ENCODE measurements at places on chromosomes 2 and 18.

DNA sequence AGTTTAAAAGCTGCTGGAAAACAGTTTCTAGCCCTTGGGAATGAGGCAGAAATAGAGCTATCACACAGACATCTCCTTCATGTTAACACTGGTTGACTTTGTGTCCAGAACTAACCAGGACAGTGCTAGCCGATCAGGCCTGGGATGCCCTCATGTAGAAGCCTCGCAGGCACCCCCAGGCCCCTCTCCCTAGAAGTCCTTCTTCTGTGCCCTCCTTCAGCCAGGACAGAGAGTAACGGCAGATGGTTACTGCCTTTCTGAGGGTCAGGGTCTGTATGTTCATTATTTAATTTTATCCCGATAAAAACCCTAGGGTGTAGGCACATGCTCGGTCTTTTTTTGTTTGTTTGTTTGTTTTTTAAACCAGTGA, 10.7 kb upstream of the RPL31 start:
- DNase-seq: no peak

DNA sequence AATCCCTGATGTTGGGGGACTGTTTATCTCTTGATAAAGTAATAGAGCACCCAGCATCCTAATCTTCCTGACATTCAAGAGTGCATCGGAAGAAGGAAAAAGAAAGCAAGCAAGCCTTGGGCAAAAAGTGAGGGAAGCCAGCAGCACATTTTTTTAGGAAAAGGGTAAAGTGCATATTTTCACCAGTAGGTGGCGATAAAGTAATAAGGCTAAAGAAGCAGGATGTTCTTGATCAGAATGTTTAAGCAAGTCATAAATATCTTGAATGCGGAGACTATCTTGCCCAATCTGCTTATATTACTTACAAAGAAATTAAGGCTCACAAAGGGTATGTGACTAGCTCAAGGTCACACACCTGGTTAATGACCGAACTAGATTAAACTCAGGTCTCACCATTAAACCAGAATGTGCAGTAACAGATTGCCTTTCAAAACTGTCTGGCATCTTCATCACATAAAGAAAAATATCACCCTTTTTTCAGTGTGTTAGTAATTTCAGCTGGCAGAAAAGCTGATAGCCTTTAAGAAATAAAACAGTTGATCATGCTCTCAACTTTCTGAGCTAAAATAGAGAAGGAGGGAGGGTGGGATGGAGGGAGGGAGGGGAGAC, 83.8 kb downstream of the VIT start:
- DNase-seq: no peak

GRCh38 chr2:209917154-209917771, 85.2 kb upstream of the RPE start:
- DNase-seq: no peak

- no peak for DNase-seq
These were observed 122.1 kb downstream of the EML6 start for GRCh38 chr2:54845514-54845913.

DNA sequence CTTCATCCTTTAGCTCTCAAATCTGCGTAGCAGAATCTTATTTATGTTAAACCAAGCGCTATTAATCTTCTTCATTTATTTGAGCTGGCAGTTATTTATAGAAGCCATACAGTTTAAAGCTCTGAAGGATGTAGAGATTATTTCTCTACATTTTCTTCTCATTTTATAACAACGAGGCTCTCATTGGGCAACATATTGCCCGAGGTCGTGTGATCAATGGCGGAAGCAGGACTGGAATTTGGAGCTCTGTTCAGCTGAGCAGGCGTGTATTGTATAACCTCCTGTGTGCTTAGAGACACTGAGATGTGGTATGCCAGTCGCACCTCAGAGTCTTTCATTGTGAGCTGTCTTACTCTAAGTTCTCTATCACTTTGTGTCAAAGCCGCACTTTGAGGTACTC, 17.5 kb upstream of the DRC1 start:
- DNase-seq: no peak

- DNase-seq: no peak
These were observed 31.0 kb upstream of the TMEM17 start for GRCh38 chr2:62536873-62537547.

DNA sequence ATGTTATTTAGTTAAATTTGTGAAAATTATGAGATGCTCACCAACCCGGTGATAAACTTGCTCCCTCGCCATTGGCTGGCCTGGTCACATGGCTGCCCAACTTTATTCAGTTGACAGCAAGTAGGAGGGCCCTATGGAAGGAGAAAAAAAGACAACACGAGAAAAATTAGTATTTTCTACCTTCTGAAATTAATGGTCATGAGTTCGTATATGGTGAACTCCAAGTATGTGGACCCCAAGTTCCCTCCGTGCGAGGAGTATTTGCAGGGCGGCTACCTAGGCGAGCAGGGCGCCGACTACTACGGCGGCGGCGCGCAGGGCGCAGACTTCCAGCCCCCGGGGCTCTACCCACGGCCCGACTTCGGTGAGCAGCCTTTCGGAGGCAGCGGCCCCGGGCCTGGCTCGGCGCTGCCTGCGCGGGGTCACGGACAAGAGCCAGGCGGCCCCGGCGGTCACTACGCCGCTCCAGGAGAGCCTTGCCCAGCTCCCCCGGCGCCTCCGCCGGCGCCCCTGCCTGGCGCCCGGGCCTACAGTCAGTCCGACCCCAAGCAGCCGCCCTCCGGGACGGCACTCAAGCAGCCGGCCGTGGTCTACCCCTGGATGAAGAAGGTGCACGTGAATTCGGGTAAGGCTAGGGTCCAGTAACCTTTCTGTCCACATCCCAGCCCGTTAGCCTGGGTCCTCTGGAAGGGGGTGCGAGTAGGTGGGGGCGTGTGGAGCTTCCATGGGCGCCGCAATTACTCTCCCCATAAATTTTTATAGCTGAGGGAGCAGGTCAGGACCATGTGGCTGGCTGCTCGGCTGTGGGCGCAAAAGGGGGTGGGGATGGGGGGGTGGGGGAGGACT, at the start of gene HOXD4:
Gene HOXD4, plus strand, starts transcription at position 109 of the 846 bp plus-strand sequence. Its CDS starts 84 bp downstream, at position 193.
- no peak for DNase-seq

GRCh38 chr18:59540780-59541179, 156.4 kb downstream of the CCBE1 start:
- no peak for DNase-seq

GRCh38 chr2:232713505-232713904, 16.4 kb downstream of the GIGYF2 start:
- DNase-seq: no peak

- no peak for DNase-seq
These were observed 276.0 kb downstream of the MTX2 start for GRCh38 chr2:176544991-176545956.

DNA sequence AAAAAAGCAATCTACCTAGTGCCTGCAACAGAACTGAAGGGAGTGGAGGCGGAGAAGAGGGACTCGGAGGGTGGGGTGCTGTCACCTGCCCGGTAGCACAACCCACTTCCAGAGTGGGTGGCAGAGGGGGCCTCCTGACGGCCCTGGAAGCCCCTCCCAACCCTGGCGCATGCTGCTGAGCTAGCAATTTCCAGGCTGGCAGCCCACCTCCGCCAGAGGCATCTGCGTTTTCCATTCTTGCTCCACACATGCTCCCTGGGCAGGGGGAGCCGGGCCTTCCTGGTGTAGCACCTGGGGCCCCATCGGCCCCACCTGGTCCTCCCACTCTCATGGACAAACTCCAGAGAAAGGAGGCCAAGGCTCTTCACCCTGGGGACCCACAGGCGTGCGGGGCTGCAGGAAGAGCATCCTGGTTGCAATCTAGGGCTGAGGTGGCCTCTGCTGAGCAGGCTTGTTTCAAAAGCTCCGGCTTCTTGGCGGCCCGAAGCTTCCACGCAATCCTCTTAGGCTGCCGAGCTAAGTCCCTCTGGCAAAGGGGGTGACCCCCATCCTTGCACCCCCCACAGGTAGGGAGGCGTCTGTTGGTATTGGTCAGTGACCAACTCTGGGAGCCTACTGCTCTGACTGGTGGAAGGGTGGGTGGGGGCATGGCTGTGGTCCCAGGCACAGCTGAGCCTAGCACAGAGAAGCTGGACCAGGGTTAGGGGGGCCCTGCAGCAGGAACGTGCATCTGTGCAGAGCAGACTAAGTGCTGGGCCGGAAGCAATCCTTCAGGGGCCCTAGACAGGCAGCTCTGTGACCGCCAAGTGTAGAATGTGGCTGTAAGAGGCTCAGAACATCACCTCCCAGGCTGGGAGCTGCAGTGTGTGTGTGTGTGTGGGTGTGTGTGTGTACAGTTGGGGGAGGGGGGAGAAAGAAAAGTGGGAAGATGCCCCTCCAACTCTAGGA, 2.6 kb downstream of the HS6ST1 start:
- no peak for DNase-seq

DNA sequence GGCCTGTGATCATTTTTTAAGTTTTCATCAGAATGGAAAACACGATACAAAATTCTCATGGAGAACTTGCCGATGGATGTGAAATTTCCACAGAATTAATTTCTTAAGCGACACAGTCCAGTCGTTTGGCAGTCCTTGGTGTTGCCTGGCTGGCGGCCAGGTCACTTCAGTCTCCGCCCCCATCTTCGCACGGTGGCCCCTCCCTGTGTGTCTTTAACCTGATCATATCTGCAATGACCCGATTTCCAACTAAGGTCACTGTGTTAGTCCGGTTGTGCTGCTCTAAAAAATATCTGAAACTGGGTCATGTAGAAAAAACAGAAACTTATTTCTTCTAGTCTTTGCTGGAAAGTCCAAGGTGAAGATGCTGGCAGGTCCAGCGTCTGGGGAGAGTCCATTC, 44.5 kb upstream of the COPS8 start:
- no peak for DNase-seq

GRCh38 chr18:45657357-45658335, 42.4 kb downstream of the SLC14A2 start:
- DNase-seq: peak; percentile 53

- DNase-seq: no peak
These were observed 29.7 kb upstream of the CHST9 start for GRCh38 chr18:27214831-27215230.

DNA sequence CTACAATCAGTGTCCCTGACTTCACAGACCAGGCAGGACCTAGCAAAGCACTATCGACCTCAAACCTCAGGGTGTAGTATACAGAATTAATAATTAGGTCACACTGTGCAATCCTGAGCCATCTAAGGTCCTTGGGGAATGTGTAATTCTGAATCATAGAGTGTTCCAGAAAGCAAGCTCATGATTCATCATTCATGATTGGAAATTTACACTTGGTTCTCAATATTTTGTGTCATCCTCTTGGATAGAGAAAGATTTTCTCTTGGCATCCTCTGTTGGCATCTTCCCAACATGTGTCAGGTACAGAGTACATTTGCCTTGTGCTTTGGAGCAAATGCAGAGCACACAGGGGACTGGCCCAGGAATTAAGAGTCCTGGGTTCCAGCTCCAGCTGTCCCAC, 245.0 kb upstream of the NT5C1B start:
- no peak for DNase-seq

GRCh38 chr2:140882671-140883620, 1247.9 kb downstream of the LRP1B start:
- DNase-seq: no peak

GRCh38 chr18:3599195-3599594, 149.2 kb downstream of the TGIF1 start:
- no peak for DNase-seq

DNA sequence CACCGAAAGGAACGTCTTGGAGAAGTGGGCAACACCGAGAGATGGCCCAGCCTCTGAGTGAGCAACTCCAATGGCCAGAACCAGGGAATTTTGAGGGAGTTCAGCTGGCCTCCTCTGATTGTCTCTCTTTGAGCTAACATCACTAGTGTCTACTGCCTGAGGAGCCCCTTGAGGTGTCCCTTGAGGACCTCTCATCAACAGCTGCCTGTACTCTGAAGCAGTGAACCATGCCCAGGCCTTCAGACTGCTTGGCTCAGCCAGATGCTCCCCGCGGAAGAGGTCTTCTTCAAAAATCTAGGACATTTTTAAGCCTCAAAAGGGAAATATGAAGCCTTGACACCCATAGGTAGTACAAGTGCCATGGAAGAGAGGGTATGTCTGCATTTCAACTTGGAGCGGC, 430.4 kb downstream of the TXNL1 start:
- DNase-seq: no peak

GRCh38 chr18:8668381-8668780, 37.0 kb upstream of the MTCL1 start:
- no peak for DNase-seq

GRCh38 chr2:82494739-82495138, 1964.3 kb downstream of the SUCLG1 start:
- no peak for DNase-seq

DNA sequence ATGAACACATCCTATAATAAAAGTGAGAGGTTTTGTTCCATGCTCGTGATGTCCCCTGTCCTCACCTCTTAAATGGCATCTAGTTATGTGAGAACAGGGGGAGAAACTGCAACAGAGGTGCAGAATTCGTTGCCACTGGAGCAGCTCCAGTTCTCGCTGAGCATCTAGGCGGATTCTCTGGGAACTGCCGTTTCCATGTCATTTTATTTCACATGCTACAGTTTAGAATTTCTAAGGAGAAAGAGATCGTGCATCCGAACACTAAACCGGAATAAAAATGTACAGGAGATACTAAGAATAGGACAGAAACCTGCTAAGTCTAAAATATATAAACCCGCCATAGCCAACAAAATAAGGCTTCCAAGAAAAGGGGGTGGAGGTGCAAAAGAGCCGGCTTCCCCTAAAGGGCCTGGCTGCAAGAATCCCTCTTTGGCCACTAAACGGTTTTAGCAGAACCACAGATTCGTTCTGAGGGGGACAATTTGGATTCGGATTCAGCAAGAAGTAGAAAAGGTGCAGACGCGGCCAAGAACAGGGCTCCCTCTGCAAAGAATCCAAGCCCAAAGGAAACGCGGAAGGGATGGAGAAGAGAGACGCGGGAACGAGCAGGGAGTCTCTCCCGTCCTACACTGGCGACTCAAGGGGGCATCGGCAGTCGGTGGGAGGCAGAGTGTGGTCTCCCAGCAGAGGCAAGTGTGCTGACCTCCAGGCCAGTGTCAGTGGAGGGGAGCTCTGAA, 1.3 kb downstream of the TMEM163 start:
- DNase-seq: no peak

GRCh38 chr2:189502714-189503113, 61.4 kb downstream of the WDR75 start:
- DNase-seq: no peak

GRCh38 chr2:230895536-230896345, 29.3 kb downstream of the GPR55 start:
- no peak for DNase-seq

- no peak for DNase-seq
These were observed 115.0 kb downstream of the CERS6 start for GRCh38 chr2:168571061-168571460.

DNA sequence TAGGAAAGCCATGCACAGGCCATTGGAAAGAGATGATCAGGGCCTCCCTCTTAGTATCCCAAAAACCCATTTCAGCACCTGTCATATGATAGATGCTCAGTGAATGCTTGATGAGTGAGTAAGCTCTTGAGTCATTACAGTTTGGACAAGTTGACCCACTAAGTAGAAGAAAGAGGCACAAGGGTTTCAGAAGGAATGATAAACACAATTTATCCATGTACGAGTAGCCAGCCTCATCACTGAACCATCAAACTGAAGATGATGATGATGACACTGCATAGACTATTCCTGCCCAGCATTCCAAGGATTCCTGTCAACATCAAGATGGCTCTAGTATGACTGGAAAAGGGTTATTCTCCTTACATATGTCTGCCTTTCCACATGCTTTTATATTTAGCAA, 596.0 kb downstream of the BCL11A start:
- no peak for DNase-seq
